ENCODE measurements at places on chromosomes 6 and 20. TPM values are rescaled to one million over a fixed set of nuclear protein-coding genes. Genes with fewer than 3 reads are reported as not detected.

DNA sequence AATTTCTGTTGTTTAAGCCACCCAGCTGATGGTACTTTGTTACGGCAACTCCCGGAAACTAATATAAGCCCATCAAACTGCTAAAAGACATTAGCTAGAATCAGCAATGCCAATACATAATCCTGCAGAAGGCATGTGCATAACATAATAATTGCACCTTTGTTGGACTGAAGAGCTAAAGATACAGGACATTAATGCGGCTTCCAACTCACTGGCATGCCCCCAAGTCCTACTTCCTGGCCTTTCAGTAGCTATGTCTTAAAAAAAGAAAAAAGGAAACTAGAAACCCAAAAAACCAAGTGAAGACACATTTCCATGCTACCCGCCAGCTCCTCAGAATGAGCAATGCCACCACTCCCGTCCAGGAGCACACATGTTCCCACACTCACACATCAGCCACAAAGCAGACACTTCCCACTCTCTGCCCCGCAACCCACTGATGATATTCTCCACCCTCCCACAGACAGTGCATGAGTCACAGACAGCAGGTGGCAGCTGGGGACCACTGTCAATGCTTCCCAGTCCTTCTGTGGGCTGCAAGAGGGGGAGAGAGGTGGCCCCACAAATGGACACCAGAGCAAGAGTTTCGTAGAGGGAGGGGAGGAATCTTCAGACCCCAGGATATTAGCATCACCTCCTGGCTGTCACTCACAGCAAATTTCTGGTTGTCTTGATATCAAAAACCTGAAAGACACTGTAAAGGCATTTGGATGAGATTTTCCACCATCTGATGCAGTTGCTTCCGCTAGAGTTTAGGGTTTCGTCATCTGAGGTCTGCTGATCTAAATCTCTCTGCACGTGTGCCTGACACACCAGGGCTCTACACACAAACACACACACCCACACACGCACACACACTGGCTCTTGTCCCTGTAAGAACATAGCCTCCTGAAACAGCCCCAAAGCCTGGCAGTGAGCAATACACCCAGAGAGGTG is 32.8 kb downstream of the GFOD1 start:
- no peak overlapping the region for H3K4me3 ChIP-seq
- no peak for DNase-seq
- H3K36me3 ChIP-seq = no peaks in the 10 kb centered on the region
- H3K27ac ChIP-seq = no peak overlapping the region

DNA sequence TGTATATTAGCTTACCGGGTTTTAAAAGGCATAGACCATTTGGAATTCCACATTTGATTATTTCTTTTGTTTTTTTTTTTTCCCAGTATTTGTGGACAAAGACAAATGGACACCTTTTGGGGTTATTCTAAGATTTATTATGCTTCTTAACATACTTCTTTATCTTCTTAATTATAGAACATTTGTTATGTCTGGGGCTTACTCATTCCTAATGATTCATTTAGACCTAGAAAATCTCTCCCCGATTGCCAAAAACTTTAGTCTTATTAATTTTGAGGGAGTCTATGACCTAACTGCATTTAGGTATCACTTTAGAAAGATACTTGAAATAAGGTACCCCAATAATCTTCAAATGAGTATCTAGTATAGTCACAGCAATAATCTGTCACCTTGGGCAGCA is 170.7 kb upstream of the PREP start:
- no peaks in the 10 kb centered on the region for H3K36me3 ChIP-seq
- DNase-seq = no peak
- no peak overlapping the region for H3K4me3 ChIP-seq
- no peaks in the 10 kb centered on the region for H3K27me3 ChIP-seq

Gene OXT
- total RNA-seq = not detected

Gene SRXN1
- 62.8 TPM for total RNA-seq

GRCh38 chr6:136823128-136823660 is 802 bp downstream of the PEX7 start:
- DNase-seq = no peak
- H3K36me3 ChIP-seq = peaks cover 7% of the 10 kb centered on the region
- no peaks in the 10 kb centered on the region for H3K27me3 ChIP-seq
- H3K4me3 ChIP-seq = peak overlapping the region; percentile 91

GRCh38 chr6:25004357-25004756 is 68.6 kb upstream of the RIPOR2 start:
- H3K27me3 ChIP-seq = no peaks in the 10 kb centered on the region
- 0 out of 2 replicates have a peak, but pooled peaks cover 5% of the 10 kb centered on the region for H3K36me3 ChIP-seq
- H3K4me3 ChIP-seq = no peak overlapping the region
- peaks cover 45% of the 10 kb centered on the region for H3K4me1 ChIP-seq
- H3K27ac ChIP-seq = no peak overlapping the region

DNA sequence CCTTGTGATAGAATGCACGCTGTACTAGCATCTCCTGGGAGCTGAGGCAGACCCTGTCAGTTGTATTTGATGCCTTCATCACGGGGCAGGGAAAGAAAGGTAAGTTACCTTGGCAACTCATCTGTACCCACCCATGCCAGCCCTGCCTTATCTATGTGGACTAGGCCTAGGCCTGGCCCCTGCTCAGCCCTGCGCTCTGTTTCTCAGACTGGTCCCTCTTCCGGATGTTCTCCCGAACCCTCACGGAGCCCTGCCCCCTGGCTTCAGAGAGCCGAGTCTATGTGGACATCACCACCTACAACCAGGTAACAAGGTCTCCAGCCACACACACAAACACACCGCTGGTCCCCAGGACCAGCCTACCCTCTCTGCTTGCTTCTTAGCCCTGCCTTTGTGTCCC is 4.2 kb downstream of the PIGT start:
- H3K36me3 ChIP-seq = peaks cover 12% of the 10 kb centered on the region
- H3K27ac ChIP-seq = peak overlapping the region; percentile 95
- no peaks in the 10 kb centered on the region for H3K27me3 ChIP-seq
- DNase-seq = no peak
- H3K4me3 ChIP-seq = no peak overlapping the region

All from HFFc6 (cell line).